ENCODE measurements at places on chromosomes 1 and 21.

GRCh38 chr1:10302416-10302815 lies 92.0 kb downstream of the KIF1B start:
- no peak for DNase-seq

- DNase-seq: no peak
Measured at GRCh38 chr1:38489844-38490270, 369.7 kb downstream of the RRAGC start.

GRCh38 chr1:184806296-184806721 lies 51.7 kb upstream of the EDEM3 start:
- DNase-seq: no peak

- no peak for DNase-seq
Measured at GRCh38 chr1:82377201-82377884, 576.6 kb downstream of the ADGRL2 start.

GRCh38 chr1:23838401-23838866 lies 13.2 kb upstream of the HMGCL start:
- DNase-seq: peak; percentile 77

GRCh38 chr1:197922070-197922390 lies 4.9 kb downstream of the LHX9 start:
- no peak for DNase-seq

DNA sequence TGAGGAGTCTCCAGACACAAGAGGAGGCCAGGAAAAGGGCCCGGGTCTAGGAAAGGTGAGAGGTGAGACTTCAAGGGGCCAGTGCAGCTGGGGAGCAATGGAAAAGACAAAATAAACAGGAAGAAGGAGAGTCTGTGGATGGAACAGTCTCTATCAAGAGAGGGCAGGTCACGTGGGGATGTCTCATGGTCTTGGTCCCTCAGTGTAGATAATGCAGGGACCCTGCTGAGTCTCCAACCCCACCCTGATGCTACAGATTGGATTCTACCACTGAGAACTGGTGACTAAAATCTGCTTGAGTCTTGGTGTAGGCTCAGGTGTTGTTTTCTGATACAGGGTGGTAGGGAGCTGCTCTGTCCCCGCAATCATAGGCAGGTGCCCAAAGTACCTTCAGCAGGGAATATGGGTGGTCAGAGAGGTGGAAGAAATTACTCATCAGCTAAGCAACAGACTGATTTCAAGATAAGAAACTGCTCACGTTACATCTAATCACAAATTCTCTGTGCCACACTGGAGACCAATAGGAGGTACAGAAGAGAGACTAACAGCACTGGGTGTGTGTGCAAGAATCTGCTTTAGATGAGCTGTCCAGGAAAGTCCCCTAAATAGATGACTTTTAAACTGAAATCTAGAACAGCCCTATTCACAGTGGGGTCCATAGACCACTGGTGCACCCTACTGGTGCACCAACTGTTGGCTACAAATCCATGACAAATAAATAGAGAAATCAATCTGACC lies 101.5 kb upstream of the TLR5 start:
- DNase-seq: no peak

- DNase-seq: peak; percentile 37
Measured at GRCh38 chr1:27891196-27891889, 19.0 kb downstream of the THEMIS2 start.

GRCh38 chr1:160136121-160136925 lies 15.1 kb upstream of the ATP1A4 start:
- DNase-seq: no peak

- DNase-seq: peak; percentile 90
Measured at GRCh38 chr1:41739061-41739955, 179.4 kb downstream of the HIVEP3 start.

DNA sequence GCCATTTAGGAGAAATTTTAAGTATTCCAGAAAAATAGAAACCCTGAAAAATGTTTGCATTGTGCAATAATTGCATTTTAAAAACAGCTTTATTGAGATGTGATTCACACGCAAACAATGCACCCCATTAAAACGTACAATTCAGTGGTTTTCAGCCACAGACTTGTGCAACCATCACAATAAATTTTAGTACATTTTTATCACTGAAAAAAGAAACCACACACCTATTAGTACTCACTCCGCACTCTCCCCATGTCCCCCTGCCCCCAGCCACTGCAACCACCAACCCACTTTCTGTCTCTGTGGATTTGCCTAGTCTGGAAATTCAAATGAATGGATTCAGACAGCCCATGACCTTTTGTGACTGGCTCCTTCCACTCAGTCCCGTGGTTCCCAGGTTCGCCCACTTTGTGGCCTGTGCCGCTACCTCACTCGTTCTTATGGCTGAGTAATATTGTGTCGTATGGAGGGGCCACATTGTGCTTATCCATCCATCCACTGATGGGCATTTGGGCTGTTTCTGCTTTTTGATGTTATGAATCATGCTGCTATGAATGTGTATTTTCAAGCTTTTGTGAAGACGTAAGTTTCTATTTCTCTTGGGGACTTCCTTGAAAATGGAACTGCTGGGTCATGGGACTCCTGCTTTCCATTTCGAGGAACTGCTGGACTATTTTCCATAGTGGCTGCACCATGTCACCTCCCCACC lies 147.7 kb upstream of the ARHGEF16 start:
- DNase-seq: no peak

GRCh38 chr1:50529510-50529909 lies 106.3 kb upstream of the DMRTA2 start:
- no peak for DNase-seq

- peak; percentile 32 for DNase-seq
Measured at GRCh38 chr1:58515794-58516401, 30.6 kb downstream of the OMA1 start.

DNA sequence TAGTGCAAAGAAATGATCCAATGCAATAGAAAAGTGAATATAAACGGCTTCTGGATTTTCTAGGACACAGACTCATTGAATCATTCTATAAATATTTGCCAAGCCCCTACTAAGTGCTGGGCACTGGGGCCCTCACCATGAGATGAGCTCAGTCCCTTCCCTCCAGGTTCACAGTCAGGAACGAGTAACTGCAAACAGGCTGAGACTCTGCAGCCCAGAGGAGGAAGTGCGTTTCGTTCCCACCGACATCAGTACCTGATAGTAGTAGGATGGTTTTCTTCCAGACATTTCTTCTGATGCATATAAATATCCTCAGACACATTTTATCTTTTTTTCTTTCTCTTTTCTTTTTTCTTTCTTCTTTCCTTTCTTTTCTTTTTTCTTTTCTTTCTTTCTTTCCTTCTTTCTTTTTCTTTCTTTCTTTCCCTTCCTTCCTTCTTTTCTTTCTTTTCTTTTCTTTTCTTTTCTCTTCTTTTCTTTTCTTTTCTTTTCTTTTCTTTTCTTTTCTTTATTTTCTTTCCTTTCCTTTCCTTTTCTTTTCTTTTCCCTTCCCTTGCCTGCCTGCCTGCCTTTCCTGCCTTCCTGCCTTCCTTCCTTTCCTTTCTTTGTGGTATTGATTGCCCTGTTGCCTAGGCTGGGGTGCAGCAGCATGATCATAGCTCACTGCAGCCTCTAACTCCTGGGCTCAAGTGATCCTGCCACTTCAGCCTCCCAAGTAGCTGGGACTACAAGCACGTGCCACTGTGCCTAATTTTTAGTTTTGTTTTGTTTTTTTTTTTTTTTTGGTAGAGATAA lies 135.4 kb downstream of the DISC1 start:
- no peak for DNase-seq

- no peak for DNase-seq
Measured at GRCh38 chr1:35567947-35568558, 5.1 kb upstream of the TFAP2E start.

DNA sequence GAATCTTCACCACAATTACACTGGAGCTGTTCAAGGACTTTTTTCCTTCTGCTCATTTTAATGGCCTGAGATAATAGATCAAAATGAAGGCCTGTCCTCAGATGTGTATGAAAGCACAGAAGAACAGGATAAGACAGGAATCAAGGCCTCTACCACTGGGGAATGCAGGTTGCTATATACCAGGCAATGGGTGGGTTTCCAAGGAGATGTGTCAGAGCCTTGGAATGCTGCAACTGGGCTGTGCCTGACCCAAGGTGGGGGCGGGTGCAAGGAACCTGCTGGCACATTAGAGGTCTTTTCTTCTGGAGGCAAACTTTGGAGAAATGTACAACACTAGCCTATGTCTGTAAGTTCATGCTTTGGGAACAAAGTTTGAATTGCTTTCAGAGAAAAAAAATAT lies 21.7 kb upstream of the LAMC2 start:
- no peak for DNase-seq

GRCh38 chr1:61374156-61374555 lies 291.8 kb downstream of the NFIA start:
- no peak for DNase-seq

DNA sequence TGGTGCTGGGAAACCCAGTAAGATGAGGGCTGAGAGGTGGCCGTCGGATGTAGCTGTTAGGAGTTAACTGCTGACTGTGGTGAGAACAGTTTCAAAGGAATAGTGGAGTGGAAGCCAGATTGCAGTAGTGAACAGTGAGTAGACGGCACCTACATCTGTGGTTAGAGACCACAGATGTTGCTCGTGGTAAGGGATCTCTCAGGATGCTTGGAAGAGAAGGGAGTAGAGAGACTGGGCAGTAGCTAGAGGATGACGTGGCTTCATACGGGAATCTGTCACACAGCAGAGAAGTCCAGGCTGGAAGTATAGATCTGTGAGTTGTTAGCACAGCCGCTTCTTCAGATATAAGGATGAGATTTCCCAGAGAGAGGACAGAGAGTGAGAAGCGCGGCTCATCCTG lies 7.8 kb upstream of the ARTN start:
- no peak for DNase-seq

DNA sequence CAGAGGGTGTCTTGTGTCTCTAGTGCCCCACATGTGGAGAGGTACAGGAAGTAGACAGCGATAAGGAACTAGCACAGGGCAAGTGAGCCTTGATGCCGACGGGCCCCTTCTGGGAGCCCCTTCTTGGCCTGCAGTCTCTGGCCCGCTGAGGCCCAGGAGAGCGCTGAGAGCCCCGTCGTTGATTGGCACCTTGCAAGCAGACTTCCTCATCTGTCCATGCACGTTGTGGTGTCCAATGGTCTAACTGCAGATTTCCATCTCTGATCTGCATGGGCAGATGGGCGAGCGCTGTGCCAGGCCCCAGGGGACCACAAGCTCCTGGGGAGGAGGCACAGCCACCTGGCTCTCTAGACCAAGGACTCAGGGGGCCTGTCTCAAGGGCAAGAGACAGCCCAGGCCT lies 32.4 kb downstream of the PLEKHA6 start:
- DNase-seq: no peak

DNA sequence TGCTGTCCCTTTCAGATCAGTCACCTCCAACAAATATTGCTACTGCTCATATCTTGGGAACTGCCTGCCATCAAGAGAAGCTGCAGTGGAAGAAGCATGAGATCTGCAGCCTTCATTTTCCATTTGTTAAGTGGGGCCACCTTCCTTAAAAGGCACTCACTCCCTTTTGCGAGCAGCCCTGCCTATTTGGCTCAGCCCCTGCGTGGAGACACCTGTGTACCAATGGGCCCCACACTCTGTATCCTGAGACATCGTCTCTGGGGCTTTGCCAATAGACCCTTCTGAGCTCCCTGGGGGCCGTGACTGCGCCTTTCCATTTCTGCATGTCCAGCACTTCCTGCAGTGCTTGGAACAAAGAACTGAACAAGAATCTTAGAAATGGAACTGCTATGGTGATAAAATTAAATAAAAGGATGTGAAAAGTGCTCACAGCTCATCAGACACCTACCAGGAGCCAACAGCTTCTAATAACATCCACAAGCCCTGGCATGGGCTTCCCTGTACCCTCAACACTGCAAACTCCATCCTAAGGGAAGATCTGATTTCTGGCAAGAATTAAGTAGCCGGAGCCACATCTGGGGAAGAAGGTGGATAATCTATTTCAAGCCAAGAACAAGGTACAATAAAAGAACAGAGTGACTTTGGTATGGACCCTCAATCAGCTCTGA lies 36.7 kb downstream of the PARP1 start:
- no peak for DNase-seq

DNA sequence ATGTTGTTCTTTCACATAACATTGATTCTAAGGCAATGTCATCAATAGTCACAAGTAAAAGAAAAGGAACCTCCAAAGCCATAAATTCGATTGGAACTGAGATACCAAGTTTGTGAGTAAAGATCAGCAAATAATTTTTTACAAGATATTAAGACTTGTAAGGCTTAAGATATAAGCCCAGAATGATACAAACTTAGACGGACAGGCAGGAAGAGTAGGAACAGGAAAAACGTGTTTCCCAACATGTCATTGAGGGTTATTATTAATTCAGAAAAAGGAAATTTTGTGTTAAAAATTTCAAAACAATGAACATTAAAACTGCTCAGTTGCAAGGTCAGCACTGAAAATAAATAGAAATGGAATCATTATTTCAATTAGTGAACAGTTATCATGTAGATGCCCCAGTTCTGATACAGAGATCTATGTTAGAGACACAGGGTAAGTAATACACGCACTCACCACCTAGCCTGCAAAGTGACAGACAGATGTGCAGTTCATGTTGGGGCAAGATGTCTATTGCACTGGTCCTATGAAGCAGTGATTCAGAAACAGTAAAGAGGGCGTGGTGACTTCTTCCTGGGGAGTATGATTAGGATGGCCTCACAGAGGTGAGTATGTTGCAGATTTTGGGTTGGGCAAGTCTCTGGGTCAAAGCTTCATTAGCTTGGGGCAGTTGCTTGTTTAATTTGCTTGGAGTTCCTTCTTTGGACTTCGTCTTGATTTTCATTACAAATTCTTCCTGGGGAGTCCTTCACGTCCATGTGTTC lies 284.4 kb downstream of the SETD4 start:
- DNase-seq: no peak

GRCh38 chr1:117826540-117827078 lies 102.8 kb downstream of the GDAP2 start:
- peak; percentile 47 for DNase-seq

- no peak for DNase-seq
Measured at GRCh38 chr21:38726482-38726881, 79.2 kb upstream of the ETS2 start.

Data from femur (tissue), 1 donor.